Central memory CD4-positive, alpha-beta T cell (primary cell): ENCODE measurements at places on chromosomes 7 and 10.

GRCh38 chr7:52758356-52758755, 277.1 kb upstream of the POM121L12 start:
- DNase-seq: no peak

DNA sequence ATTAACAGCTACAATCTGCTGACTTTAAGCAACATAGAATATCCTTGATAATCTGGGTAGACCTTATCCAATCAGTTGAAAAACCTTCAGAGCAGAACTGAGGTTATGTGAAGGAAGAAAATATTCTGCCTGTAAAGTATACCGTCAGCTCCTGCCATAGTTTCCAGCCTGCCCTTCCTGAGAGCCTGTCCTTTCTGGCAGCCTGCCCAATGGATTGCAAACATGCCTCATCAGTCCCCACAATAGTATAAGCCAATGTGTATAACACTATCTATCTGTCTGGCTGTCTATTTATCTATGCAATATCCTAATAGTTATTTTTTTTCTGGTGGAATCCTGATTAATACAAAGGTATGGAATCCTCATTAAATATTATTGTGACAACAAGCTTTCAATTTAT, 489.2 kb upstream of the KCND2 start:
- no peak for DNase-seq

GRCh38 chr7:3078514-3078913, 34.8 kb upstream of the CARD11 start:
- DNase-seq: no peak

- DNase-seq: no peak
These were observed 43.5 kb downstream of the CDCA7L start for GRCh38 chr7:21902240-21902639.

- no peak for DNase-seq
These were observed 30.1 kb upstream of the CCL24 start for GRCh38 chr7:75843613-75844116.

GRCh38 chr7:80210400-80210799, 75.8 kb downstream of the GNAI1 start:
- no peak for DNase-seq

GRCh38 chr10:42367532-42368230, 270.7 kb downstream of the ZNF33B start:
- DNase-seq: no peak

- DNase-seq: no peak
These were observed 45.1 kb downstream of the PIP4K2A start for GRCh38 chr10:22669163-22669711.

GRCh38 chr10:14020037-14020664, 310.6 kb downstream of the FRMD4A start:
- no peak for DNase-seq

DNA sequence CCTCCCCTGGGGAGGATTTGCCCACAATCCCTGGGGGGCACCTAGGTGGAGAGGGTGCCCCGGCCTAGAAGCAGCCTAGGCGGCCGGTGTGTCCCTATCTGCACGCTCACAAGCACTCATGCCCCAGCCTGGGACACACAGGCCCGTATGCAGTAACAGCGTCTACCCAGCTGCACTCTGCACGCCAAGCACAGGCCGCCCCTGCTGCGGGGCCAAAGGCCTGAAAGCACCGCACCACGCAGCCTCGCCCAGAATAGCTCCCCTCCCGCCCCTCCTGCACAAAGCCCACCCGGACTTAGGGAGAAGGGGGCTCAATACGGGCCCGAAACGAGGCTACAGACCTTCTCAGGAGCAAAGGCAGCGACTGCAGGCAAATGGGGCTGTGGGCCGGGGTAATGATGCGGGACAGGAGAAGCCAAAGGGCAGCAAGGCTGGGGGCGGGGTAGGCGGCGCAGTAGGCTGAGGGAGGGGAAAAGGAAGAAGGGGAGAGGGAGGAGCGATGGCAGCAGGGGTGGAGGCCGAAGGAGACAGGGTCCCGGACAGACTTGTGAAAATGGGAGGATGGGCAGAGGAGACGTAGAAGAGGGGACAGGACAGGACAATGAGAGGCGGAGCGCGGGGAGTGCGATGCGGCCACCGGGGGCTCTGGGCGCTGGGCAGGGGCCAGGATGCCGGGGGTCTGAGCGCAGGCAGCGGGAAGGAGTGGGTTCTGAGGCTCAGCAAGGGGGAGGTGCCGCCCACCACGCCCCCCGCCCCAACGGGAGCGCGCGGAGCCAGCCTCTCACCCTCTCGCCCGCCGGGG, 544 bp downstream of the GPRIN2 start:
- no peak for DNase-seq

DNA sequence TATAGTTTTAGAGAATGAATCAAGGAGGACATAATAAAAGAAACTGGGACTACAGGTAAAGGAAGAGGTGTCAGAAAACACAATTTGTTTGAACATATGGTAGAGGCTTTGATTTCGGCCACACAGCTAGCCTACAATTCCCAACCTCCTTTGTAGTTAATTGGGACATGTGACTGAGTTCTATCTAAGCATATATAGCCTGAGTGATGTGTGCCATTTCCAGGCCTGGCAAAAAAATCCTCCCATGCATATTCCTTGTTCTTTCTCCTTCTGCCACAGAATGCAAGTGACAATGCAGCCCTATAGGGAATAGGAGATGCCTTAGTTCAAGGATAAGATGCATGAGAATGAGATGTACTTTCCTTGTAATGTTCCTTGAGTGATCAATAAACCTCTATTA, 590.7 kb upstream of the STEAP1 start:
- DNase-seq: no peak

GRCh38 chr7:94594882-94595281, 61.1 kb downstream of the SGCE start:
- no peak for DNase-seq

DNA sequence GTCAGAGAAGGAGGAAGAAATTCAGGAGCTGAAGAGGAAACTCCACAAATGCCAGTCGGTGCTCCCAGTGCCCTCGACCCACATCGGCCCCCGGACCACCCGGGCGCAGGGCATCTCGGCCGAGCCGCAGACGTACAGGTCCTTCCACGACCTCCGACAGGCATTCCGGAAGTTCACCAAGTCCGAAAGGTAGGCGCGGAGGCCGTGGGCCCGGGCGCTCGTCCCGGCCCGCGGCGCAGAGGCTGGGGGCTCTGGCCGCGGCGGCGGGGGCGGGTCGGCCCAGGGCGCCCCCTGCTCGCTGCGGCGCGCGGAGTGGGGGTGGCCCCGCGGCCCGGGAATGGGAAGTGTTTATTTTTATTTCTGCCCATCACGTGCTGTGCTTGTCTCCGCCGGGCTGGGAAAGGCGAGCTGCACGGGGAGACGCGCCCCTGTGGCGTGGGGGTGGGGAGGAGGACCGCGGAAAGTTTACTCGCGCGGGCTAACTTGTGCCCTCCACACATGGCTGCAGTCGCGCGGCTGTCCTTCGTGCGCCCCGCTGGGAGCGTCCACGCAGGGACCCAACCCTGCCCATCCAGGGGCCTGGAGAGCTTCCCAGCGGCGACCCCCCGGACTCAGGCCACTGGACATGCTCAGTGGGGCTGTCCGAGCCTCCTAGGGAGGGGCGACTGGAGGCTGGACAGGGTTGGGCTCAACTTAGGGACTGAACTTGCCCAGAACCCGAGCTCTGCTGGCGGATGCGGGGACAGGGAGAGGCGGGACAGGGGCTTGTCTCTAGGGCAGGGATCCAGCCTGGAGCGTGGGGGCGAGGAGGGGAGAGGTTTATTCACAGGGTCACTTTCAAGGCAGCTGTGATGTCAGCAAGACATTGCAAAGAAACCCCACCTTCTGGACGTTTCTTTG, 82.6 kb upstream of the PRKG1 start:
- DNase-seq: no peak

DNA sequence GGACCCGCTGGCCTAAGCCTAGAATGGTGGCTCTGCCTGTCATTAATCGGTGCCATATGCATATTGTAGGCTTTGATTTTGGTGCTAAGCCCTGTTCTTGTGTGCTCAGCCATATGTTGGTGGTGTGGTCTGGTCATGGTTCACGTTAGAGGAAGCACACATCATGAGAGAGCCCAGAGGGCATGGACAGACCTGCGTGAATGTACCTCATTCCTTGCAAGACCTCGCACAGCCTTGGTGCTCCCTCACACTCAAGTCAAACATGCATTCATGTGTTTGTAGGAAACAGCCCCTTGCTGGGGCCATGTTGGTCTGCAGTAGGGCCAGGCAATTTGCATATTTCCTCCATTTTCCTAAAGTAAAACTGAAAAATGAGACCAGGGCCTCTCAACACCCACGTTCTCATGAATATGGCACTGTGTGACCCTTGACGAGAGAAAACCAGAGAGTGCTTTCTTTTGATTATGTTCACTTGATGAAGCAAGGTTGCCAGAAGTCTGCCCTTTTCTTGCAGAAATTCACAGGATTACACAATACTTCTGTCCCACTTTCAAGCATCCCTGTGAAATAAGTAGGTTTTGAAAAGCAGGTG, 268.7 kb downstream of the CELF2 start:
- no peak for DNase-seq

- DNase-seq: no peak
These were observed 159.2 kb upstream of the ITGB1 start for GRCh38 chr10:33117230-33117629.

- peak; percentile 21 for DNase-seq
These were observed 1.2 kb downstream of the MCU start for GRCh38 chr10:72692994-72693781.
